ENCODE measurements at places on chromosomes 6 and 20. TPM values are rescaled to one million over a fixed set of nuclear protein-coding genes. Genes with fewer than 3 reads are reported as not detected.

DNA sequence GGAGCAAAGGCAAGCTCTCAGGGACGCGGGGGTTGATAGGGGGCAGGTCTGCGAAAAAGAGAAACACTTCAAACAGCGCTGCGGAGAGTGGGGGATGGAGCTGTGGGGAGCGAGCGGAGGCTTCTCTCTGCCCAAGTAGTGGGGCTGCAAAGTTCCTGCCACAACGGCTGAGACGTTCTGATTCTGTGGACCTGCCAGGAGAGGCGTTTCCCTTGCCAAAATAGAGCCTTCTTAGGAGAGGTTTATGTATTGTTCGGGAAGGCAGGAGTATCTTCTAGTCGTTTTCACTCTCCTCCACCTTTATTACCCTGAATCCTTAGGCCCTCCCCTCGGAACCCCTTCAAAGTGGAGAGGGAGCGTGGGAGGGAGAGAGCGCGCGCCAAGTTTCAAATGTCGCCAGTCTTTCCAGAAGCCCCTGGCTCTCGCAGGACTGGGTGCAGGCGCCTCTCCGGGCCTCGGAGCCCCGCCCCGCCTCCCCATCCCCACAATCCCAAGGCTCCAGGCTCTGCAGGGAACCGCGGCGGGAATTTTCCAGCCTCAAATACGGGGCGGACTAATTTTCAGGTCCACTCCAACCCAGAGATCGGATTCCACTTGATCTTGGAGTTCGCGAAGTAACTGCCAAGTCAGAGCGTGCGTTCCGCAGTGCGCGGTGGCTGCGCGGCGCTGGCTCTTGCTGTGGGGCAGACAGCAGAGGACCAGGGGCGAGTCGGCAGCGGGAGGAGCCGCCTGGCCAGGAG lies 10.0 kb upstream of the POU3F2 start:
- no peak for DNase-seq

DNA sequence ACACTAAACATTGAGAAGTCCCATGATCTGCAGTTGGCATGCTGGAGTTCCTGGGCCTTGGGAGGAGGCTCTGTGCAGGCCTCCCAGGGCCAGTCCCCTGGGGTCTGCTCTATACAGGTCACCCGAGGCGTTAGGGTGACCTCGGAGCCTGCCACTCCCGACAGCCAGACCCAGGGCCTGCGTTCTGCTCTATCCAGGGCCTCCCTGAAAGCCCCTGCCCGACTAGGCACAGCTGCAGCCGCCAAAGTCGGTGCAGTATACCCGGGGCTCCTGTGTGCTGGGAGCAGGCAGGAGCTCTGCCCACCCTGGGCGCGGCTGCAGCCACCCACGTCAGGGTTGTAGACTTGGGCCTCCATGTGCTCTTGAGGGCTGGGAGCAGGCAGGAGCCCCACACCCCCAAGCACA lies 6.3 kb upstream of the OR14J1 start:
- no peak for DNase-seq

DNA sequence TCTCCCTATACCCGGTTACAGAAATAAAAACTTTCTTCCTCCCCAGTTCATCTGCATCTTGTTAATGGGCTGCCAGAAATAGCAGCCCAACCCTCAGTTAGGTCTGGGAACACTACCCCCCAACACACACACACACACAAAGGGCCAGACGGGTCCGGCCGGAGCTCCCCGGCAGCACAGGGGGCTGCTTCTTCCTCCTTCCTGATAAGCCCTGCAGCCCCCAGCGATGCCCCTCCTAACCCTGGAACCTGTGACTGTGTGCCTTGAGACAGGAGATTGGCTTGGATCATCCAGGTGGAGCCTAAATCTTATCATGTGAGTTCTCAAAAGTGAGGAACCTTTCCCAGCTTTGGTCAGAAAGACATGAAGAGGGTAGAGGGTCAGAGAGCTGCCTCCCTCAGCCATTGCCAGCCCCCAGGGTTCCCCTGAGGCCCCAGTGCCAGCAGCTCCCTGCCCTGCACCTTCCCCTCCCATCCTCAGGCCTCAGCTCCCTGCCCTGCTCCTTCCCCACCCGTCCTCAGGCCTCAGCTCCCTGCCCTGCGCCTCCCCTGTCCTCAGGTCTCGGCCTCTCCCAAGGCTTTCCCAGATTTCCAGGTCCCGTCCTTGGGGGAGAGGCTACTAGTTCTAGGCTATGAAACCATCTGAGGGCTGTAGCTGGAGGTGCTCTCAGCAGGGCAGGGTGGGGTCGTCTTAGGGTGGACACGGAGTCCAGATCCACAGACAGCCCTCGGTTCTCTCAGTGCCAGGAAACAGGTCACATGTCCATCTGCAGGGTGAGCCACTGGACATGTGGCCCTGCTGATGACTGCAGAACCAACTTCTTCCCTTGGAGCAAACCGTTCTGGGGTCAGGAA lies 34.5 kb upstream of the CST7 start:
- DNase-seq, result no peak

- DNase-seq, result peak; percentile 76
Observed at GRCh38 chr20:347640-348484, 951 bp downstream of the NRSN2 start.

Gene PGC
- not detected for total RNA-seq

Gene LMBRD1
- total RNA-seq, result 14.6 TPM

DNA sequence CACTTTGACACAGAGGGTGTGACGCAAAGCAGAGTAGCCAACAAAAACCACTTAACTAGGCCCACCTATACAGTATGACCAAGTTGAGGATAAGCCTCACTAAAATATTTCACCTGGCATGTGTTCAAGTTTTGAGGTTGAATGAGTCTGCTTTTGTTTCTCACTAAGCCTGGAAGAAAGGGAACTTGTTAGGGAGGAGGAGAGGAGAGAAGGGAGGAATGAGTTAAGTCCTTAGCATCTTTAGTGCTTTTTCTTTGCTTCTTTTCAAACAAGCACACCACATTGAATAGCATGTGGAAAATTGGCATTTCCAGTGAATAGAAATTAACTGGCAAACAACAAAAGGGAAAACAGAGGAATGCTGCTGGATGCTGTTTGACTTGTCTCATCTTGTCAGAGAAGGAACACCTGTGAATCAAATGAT lies 461.9 kb downstream of the GJA1 start:
- no peak for DNase-seq

- DNase-seq, result no peak
Observed at GRCh38 chr20:11350126-11351005, 567.3 kb upstream of the BTBD3 start.

Gene SNAP91
- not detected for total RNA-seq

DNA sequence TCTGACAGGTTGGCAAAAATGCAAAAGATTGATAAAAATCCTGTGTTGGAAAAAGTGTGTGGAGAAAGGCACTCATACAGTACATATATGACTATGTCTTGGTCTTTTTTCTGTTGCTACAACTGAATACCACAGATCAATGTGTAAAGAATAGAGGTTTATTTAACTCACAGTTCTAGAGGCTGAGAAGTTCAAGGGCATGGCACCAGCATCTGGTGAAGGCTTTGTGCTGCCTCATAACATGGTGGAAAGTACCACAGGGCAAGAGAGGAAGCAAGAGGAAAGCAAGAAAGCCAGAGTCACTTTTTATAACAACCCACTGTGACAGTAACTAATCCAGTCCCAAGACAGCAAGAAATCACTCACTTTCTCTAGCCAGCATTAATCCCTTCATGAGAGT lies 57.5 kb downstream of the ALDH8A1 start:
- no peak for DNase-seq

Gene C6orf52
- 2.6 TPM for total RNA-seq

DNA sequence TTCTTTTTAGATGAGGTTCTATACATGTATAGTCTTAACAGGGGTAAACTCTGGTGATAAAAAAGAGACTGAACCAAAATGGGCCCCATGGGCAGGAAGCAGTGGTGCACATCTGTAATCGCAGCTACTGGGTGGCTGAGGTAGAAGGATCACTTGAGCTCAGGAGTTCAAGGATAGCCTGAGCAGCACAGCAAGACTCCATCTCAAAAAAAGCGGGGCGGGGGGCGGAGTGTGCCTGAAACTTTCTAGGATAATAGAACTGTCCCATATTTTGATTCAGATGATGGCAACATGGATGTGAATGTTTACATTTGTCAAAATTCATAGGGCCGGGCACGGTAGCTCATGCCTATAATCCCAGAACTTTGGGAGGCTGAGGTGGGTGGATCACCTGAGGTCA lies 48.8 kb upstream of the TAF8 start:
- no peak for DNase-seq

GRCh38 chr6:25107218-25107617 lies 171.5 kb upstream of the RIPOR2 start:
- DNase-seq, result no peak

DNA sequence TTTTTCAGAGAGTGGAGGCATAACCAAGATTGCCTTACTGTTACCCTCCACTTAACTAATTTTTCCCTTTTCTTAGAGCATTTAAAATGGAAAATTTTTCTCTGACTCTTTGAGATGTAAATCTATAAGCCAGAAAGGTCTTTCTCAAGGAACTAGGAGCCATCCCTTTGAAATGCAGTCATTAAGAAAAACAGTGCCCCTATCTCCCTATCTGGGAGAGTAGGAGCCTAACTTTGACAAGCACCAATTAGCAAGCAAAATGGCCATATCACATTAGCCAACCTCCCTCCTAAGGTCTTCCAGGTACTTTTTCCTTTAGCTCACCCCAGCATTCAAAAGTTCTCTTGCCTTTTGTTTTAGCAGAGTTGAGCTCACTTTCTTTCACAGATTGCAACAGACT lies 570.5 kb downstream of the EPHA7 start:
- DNase-seq, result no peak

Gene F13A1
- total RNA-seq, result not detected

GRCh38 chr20:57628047-57628961 lies 8.1 kb upstream of the ZBP1 start:
- peak; percentile 78 for DNase-seq

DNA sequence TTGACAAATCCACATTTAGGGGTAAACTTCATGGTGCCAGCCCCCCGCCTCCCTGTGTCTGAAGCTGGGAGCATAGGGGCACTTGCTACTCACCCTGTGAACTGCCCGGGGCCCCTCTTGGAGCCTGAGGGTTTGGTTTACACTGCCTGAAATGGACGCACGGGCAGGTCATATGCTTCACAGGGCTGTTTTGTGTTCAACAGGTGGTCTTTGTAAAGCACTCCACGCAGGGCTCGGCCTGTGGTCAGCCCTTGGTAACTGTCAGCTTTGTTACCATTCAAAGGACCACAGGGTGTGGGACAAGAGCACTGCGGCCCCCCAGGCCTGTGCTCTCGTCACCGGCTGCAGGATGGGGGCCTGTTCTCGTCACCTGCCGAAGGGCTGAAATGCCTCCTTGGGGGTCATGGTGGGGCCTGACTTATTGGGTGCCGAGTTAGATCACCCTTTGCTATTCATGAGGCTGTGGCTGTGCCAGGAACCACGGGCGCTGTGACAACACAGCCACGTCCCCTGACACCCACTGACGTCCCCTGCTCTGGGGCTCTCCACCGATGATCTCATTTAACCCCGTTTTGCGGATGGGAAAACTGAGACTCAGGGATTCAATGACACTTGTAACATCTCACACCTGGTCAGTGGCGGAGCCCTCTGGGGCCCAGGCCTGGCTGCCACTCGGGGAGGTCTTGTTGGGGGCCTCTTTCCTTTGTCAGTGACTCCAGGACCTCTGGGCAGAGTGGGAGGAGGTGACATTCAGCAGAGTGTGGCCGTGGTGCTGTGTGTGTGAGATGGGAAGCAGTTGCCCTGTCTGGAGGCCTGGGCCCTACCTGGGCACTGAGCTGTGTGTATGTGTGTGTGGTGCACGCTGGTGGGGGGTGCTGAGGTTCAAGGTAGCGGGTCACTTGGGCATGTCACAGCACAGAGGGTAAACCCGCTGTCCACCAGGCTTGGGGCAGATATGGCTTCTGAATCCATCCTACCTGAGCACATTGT lies 24.9 kb downstream of the ZBP1 start:
- DNase-seq, result no peak

- no peak for DNase-seq
Observed at GRCh38 chr6:1569377-1569776, 40.3 kb upstream of the FOXC1 start.

Gene OR2H2
- not detected for total RNA-seq

- DNase-seq, result no peak
Observed at GRCh38 chr20:47964149-47964548, 178.9 kb upstream of the SULF2 start.

DNA sequence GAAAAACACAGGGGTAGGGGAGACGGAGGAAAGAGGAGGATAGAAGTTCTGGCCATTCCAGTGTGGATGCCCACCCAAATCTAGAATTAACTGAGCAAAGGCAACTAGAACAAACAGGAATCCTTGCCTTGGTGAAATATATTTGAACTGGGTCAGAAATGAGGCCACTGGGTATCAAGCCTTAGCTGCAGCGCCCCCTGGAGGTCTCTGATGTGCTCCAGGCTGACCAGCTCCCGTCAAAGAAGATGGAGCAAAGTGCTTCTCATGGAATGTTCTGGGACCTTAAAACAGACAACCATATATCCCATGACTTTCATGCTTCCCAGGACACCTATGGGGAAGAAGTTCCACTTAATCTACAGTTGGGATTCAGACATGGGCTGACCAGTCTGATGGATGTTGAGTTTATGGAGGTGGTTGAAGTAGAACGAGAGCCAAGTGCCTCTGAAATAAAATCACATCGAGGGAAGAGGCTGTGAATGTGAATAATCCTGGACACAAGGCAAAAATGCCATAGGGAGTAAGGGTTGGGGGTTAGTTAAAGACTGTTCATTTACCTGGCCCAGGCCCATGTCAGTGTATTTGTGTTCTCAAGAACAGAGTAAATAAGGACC lies 50.4 kb downstream of the HLA-DPB1 start:
- DNase-seq, result peak; percentile 86

Gene RPL7L1
- total RNA-seq, result 135 TPM

DNA sequence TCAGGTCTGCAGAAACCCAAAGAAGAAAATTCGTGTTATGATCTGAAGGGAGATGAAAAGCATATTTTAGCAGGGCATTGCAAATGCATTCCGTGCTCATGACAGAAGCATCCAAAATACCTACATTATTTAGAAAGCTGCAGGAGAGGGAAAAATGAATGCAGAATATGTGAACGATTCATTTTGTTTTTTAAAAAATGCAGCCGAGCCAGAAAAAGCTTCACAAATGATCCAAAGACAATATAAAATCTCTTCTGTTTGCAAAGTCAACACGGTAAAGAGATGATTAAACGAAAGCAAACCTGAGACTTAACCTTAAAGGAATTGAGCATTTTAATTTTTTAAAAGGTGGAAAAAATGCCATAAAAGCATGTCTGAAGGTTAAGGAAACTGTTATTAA lies 136.1 kb upstream of the SULF2 start:
- no peak for DNase-seq

All from activated CD8-positive, alpha-beta T cell treated with anti-CD3 and anti-CD28 coated beads for 36 hours (primary cell).